ENCODE measurements at places on chromosomes 11 and 22. TPM values are rescaled to one million over a fixed set of nuclear protein-coding genes. Genes with fewer than 3 reads are reported as not detected.
A peak's percentile ranks its signal among the peaks of the same experiment; 100 is the strongest.

GRCh38 chr22:38924347-38924952 is 33.0 kb upstream of the APOBEC3A start:
- no peaks in the 10 kb centered on the region for H3K36me3 ChIP-seq
- DNase-seq, result no peak
- peaks cover 4% of the 10 kb centered on the region for H3K4me1 ChIP-seq
- peaks cover 40% of the 10 kb centered on the region for H3K27me3 ChIP-seq
- H3K27ac ChIP-seq, result no peak overlapping the region

- no peaks in the 10 kb centered on the region for H3K36me3 ChIP-seq
- H3K27me3 ChIP-seq, result no peaks in the 10 kb centered on the region
- DNase-seq, result no peak
- no peak overlapping the region for H3K4me3 ChIP-seq
- H3K27ac ChIP-seq, result no peak overlapping the region
- no peaks in the 10 kb centered on the region for H3K4me1 ChIP-seq
Measured at GRCh38 chr11:110318638-110319404, 22.4 kb upstream of the RDX start.

DNA sequence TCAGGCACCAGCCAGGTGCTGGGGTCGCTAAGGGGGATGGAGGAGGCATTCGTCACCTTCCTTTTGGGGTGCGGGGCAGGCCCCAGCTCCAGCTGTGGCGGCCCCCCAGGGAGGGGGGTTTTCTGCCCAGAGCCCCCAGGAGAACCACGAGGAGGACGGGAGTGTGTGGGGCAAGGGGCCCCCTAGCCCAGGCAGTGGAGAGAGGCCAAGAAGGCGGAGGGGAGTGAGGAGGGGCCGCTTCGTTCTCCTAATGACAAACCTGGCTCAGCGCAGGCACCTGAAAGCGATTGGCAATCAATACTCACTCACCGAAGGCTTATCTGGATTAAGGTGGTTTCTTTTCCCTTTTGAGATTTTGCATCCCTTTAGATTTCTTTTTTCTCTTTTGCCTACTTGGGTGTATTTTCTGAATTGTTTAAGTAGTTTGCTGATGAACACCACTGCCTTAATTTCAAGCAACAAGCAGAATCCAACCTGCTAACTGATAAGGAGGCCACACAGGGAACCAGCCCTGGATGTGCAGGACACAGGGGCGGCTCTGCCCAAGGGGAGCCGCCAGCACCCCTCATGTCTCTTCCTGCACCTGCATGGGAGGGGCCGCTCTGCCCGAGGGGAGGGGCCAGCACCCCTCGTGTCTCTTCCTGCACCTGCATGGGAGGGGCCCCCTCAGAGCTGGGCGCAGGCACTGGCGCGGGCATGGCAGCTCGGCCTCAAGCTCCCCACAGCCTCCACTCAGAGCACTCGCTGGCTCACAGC is 122.3 kb downstream of the BRD1 start:
- no peaks in the 10 kb centered on the region for H3K36me3 ChIP-seq
- H3K4me3 ChIP-seq, result no peak overlapping the region
- DNase-seq, result no peak
- peaks cover 52% of the 10 kb centered on the region for H3K27me3 ChIP-seq

GRCh38 chr11:1196516-1197391 is 26.1 kb upstream of the MUC5B start:
- no peaks in the 10 kb centered on the region for H3K36me3 ChIP-seq
- H3K27ac ChIP-seq, result no peak overlapping the region
- no peak overlapping the region for H3K4me3 ChIP-seq
- DNase-seq, result no peak
- no peaks in the 10 kb centered on the region for H3K27me3 ChIP-seq

DNA sequence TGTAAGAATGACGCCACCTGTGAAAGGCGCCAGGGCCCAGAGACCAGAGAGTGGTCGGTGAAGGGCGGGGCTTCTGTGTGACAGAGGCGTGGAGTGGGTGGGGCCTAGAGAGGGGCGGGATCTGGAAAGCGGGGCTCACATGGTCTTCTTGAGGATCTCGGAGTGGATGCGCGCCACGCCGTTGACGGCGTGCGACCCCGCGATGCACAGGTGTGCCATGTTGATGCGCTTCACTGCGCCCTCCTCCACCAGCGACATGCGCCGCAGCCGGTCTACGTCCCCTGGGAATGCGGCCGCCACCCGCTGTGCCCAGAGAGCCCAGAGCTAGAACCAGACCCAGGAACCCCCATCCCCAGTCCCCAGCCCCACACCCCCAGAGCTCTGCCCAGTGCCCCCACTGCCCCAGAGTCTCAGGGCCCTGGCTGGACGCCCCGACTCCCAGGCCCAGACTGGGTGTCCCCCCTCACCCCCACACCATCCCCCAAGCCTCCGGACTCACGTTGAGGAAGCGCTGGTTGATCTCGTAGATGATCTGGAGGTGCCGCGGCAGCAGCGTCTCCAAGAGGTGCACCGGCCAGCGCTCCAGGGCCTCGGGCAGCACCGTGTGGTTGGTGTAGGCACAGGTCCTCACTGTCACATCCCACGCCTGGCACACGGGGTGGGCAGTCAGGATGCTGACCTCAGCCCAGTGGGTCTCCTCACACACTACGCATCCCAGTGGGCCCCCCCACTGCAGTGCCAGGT is 6.2 kb downstream of the PYGM start:
- H3K36me3 ChIP-seq, result peaks cover 29% of the 10 kb centered on the region
- H3K4me3 ChIP-seq, result no peak overlapping the region
- H3K27me3 ChIP-seq, result no peaks in the 10 kb centered on the region
- H3K27ac ChIP-seq, result no peak overlapping the region
- peaks cover 27% of the 10 kb centered on the region for H3K4me1 ChIP-seq
- no peak for DNase-seq

GRCh38 chr11:68273026-68273738 is 1.4 kb upstream of the C11orf24 start:
- peaks cover 30% of the 10 kb centered on the region for H3K36me3 ChIP-seq
- DNase-seq, result no peak
- peaks cover 68% of the 10 kb centered on the region for H3K4me1 ChIP-seq
- H3K27me3 ChIP-seq, result no peaks in the 10 kb centered on the region
- H3K4me3 ChIP-seq, result peak overlapping the region; percentile 95

DNA sequence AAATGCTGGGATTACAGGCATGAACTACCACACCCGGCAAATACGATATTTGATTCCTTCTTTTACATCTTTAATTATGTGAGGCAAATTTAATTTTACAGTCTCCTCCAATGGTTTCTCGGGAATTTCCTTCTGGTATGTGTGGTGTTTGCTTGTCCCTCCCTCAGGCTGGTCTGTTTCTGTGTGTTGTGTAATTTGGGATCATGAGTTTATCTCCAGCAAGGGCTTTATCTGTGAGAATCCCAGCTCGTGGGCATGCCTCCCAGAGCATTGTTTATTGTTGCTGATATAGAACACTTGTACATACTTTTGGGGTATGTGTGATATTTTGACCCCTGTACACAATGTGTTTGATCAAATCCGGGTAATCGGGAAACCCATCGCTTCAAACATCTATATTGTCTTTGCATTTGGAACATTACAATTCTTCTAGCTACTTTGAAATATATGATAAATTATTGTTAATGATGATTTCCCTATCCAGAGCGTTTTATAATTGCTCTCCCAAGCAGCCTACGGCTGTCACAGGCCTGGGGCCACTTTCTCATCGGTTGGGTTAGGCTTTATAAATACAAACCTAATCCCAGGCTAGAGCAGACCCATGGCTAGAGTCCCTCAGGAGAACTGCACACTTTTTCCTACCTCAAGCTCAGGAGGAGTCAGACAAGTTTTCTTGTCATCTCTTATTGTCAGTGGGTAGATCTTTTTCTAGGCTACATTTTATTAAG is 15.0 kb upstream of the PRR5 start:
- H3K4me1 ChIP-seq, result peaks cover 26% of the 10 kb centered on the region
- DNase-seq, result no peak
- H3K27ac ChIP-seq, result no peak overlapping the region
- H3K4me3 ChIP-seq, result no peak overlapping the region
- H3K27me3 ChIP-seq, result peaks cover 2% of the 10 kb centered on the region

DNA sequence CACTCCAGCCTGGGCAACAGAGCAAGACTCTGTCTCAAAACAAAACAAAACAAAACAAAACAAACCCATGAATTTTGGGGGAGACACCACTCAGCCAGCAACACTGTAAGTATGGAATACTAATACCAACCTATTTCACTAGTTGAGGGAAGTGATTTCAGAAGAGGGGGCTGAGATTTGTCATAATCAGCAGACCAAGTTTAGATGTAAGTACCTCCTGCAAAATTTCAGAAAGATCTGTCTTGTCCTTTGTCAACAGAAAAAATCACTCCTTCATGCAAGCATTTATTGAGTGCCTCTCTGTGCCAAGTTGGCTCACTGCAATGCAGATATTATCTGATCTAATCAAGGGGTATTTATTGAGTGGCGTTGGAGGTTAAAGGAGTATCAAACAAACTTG is 23.4 kb upstream of the ADA2 start:
- H3K36me3 ChIP-seq, result no peaks in the 10 kb centered on the region
- H3K27ac ChIP-seq, result peak overlapping the region; percentile 38
- H3K27me3 ChIP-seq, result no peaks in the 10 kb centered on the region
- DNase-seq, result no peak
- peaks cover 29% of the 10 kb centered on the region for H3K4me1 ChIP-seq

GRCh38 chr22:44031158-44031952 is 7.3 kb downstream of the PARVB start:
- H3K36me3 ChIP-seq, result peaks cover 11% of the 10 kb centered on the region
- H3K4me3 ChIP-seq, result no peak overlapping the region
- H3K4me1 ChIP-seq, result peaks cover 55% of the 10 kb centered on the region
- DNase-seq, result no peak

GRCh38 chr11:2379466-2380174 is 2.5 kb downstream of the CD81 start:
- H3K27ac ChIP-seq, result peak overlapping the region; percentile 83
- H3K36me3 ChIP-seq, result peaks cover 3% of the 10 kb centered on the region
- DNase-seq, result no peak
- H3K27me3 ChIP-seq, result no peaks in the 10 kb centered on the region
- H3K4me1 ChIP-seq, result peaks cover 62% of the 10 kb centered on the region

- H3K27ac ChIP-seq, result peak overlapping the region; percentile 51
- no peak overlapping the region for H3K4me3 ChIP-seq
- no peak for DNase-seq
- H3K27me3 ChIP-seq, result no peaks in the 10 kb centered on the region
Measured at GRCh38 chr22:37137903-37138665, 11.6 kb downstream of the IL2RB start.

DNA sequence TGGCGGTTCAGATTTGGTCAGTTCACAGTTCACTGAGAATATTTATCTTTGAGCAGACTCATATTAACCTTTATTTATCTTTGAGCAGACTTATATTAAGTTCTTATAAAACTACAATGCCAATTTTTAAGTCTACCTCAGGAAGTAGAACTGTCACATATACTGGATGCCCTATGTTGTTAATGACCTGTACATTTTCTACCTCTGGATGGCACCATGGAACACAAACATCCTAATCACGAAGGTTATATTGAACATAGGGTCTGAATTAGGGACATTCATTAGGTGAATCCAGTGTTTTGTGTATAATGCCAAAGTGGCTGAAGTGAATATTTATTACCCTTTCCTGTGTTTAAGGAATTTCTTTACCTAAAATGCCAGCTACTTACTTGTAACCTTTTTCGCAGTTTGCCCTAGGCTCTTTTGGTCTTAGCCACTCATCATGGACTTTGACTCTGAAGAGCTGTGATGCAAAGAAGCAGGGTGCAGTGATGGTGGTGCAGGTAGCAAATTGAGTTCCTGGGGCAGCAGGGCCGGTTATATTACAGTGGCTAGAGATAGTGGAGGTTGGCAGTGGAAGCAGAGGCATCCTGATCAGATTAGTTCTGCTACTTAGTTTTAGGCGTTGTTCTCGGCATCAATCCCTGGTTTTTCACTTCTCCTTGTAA is 71.8 kb downstream of the STIM1 start:
- peak overlapping the region; percentile 66 for H3K27ac ChIP-seq
- no peak for DNase-seq
- H3K4me1 ChIP-seq, result peaks cover 45% of the 10 kb centered on the region
- no peaks in the 10 kb centered on the region for H3K27me3 ChIP-seq
- peaks cover 4% of the 10 kb centered on the region for H3K36me3 ChIP-seq

GRCh38 chr22:42925598-42925997 is 68.5 kb upstream of the ARFGAP3 start:
- H3K27ac ChIP-seq, result peak overlapping the region; percentile 51
- H3K27me3 ChIP-seq, result no peaks in the 10 kb centered on the region
- DNase-seq, result no peak
- peaks cover 76% of the 10 kb centered on the region for H3K4me1 ChIP-seq
- H3K36me3 ChIP-seq, result peaks cover 1% of the 10 kb centered on the region

Gene TRIM22
- total RNA-seq, result 244 TPM

Gene MIAT
- total RNA-seq, result 7.3 TPM

Gene FADS2
- total RNA-seq, result 13.4 TPM

Gene IFITM10
- not detected for total RNA-seq

Gene TUBA8
- total RNA-seq, result 2.4 TPM

Gene SELENOM
- 9.5 TPM for total RNA-seq

Measured in activated B cell treated with CpG ODN at 0.5 μM for 24 hours (primary cell).